ENCODE measurements at places on chromosomes 1 and 21.

- DNase-seq: no peak
These were observed 20.6 kb downstream of the PTGFR start for GRCh38 chr1:78511334-78511733.

- no peak for DNase-seq
These were observed 11.1 kb downstream of the KRTAP24-1 start for GRCh38 chr21:30271611-30272010.

DNA sequence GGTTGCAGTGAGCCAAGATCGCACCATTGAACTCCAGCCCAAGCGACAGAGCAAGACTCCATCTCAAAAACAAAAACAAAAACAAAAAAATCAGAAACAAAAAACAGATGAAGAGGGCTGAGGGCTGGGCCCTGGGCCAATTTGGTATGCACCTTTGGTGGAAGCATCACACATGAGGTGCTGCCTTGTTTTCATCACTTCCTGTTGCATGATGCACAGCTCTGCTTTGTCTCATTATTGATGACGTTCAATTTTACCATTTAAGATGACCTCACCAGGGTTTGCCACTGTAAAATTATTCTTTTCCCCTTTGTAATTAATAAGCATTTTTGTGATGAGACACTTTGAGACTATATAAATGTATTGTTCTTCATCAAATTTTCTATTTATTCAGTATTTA lies 9.8 kb upstream of the IFNAR2 start:
- DNase-seq: no peak

GRCh38 chr21:36882776-36883175 lies 83.7 kb downstream of the HLCS start:
- no peak for DNase-seq

- no peak for DNase-seq
These were observed 173.7 kb downstream of the HIVEP3 start for GRCh38 chr1:41745022-41745421.

DNA sequence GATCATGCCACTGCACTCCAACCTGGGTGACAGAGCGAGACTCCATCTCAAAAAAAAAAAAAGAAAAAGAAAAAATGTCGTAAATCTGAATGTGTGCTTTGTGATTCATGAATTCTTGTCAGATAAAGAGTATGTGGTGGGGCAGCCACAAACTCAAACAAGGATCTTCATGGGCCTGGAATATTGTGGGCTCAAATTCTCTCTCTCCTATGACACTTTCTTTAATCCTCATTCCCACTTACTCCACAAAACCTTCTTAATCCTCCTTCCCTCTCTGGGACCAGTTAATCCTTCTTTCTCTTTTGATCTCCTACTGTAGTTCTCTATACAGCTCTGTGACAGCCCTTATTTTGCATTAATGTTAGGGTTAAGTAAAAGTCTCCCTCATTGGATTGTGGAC lies 112.3 kb downstream of the AK5 start:
- DNase-seq: no peak

DNA sequence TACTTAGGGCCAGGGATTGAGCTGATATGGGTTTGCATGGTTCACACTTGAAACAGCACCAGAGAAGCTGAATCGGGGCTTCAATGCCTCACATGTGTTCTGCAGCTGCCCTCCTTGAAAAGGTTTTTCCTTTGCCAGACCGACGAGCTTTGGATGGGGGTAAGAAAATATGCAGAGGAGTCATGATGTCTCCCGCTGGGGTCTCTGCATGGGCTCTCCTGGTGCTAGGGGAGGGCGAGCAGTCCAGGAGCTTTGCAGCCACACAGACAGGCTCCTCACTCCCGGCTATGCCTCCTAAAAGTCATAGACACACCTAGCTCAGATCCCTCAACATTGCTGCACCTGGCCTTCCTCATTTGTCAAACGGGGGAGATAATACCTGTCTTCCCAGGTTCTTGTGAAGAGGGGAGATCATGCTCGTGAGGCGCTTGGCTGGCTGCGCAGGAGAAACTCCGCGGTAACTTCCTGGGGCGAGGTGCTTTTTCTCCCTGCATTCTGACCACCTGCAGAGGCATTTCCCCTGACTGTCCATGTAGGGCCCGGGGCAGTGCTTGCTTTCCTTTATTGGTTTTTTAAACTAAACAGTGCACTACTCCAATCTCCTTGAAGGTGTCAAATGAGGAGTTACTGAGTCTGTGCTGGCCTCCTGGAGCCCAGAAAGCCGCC lies 112.4 kb downstream of the PLXNA2 start:
- no peak for DNase-seq

All from T-cell (primary cell).